ENCODE measurements at places on chromosomes 2 and 18.
A peak's percentile ranks its signal among the peaks of the same experiment; 100 is the strongest.

DNA sequence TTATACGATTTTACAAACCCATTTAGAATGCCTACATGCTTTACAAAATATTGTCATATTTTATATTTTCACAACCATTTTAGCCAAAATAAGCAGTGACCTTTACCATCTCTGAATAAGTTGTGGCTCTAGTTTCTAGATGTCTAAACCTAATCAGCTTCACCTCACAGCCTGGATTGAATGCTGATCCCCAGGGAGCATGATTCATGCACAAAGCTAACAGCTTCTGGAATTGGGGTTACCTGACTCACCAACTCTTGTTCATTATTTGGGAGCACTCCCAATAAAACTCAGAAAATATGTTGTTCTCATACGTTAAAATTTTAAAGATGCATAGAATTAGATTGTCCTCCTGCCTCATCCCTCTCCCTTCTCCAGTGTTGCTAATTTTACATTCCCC, 611.7 kb upstream of the NETO1 start:
- peak; percentile 79 for DNase-seq

GRCh38 chr2:27264753-27265535, 2.1 kb upstream of the SLC30A3 start:
- DNase-seq, result peak; percentile 26

DNA sequence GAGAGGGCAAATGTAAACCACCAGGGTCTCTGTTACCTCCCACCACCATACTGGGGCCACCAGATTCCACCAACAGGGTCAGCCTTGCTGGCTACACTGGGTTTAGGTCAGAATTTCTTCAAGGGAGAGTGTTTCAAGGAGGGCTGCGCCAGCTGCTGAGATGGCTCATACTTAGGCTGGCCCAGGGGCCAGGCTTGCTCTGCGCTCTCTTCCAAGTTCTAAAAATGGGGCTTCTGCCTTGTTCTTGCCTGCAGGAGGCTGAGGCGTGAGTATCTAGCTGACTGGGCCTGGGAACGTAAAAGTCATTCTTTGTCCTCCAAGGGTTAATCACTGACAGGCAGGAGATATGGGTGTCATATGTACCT, 28.1 kb downstream of the MRPL33 start:
- no peak for DNase-seq

DNA sequence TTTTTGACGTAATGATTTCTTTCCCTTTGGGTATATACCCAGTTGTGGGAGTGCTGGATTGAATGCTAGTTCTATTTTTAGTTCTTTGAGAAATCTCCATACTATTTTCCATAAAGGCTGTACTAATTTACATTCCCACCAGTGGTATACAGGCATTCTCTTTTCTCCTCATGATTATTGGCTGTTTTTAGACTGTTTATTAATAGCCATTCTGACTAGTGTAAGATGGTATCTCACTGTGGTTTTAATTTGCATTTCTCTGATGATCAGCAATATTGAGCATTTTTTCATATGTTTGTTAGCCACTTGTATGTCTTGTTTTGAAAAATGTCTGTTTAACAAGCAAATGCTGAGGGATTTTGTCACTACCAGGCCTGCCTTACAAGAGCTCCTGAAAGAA, 9.2 kb upstream of the CD28 start:
- DNase-seq, result no peak

DNA sequence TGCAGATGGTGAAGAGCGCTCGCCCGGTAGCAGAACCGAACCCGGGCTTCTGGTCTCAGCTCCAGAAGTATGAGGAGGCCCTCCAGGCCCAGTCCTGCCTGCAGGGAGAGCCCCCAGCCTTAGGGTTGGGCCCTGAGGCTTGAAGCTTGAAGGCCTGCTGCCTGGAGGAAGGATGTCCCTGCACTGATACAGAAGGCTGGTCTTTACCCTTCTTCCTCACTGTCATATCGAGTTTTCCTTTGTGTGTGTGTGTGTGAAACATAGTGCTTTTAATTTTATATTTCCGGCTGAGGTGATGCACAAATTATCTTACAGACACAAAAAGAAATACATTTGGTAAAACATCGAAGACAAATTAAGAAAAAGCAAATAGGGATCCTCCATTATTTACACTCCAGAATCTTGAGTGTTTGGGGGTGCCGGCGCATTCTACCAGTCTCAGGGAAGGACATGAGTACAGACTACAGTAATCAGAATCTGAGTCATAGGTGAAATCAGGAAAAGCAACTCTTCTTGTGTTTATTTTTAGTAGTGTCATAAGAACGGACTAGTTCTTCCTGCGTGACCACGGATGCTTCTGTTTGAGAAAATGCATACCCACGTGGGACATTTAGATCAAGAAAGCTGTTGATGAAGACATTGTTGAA, 1.3 kb downstream of the DUSP28 start:
- peak; percentile 53 for DNase-seq

GRCh38 chr2:36539631-36540030, 58.3 kb downstream of the FEZ2 start:
- DNase-seq, result peak; percentile 57

DNA sequence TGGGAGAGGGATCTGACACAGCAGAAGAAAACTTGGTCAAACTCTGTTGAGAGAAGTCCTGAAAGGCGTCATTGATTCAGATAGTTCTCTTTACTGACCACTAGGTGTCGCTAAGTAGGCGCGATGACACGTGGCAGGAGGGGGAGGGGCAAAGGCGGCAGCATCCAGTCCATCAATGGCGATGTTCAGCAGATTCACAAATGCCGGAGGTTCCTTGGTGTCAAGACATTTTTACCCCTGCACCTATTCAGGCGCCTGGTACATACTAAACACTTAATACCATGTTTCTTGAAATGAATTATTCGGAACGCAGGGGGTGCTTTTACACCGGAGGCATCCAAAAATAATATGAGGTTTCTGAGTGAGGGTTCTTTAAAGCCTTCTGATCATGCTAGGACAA, 3.0 kb upstream of the PLEK start:
- peak; percentile 25 for DNase-seq

- DNase-seq, result no peak
Observed at GRCh38 chr18:35030277-35030989, 10.8 kb upstream of the MAPRE2 start.

- no peak for DNase-seq
Observed at GRCh38 chr2:284896-285492, 2.9 kb downstream of the ALKAL2 start.

DNA sequence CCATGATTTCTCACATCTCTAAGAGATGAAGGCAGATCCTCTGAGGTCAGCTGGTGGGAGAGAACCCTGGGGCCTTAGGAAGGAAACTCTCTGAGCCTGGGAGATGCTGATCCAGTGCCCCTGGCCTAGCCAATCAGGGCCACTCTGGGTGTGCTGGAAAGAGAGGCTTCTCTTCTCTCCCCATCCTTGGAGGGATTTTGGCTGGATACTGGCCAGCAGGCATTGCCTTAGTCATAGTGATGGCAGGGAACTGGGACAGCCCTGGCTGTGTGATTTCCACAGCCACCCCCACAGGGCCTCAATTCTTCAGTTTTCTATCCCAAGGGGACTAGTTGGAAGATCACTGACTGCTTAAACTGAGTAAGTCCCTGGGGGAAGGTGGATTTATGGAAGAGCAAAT, 26.6 kb upstream of the PLB1 start:
- peak; percentile 56 for DNase-seq

GRCh38 chr18:61855449-61856378, 37.1 kb downstream of the RNF152 start:
- no peak for DNase-seq

DNA sequence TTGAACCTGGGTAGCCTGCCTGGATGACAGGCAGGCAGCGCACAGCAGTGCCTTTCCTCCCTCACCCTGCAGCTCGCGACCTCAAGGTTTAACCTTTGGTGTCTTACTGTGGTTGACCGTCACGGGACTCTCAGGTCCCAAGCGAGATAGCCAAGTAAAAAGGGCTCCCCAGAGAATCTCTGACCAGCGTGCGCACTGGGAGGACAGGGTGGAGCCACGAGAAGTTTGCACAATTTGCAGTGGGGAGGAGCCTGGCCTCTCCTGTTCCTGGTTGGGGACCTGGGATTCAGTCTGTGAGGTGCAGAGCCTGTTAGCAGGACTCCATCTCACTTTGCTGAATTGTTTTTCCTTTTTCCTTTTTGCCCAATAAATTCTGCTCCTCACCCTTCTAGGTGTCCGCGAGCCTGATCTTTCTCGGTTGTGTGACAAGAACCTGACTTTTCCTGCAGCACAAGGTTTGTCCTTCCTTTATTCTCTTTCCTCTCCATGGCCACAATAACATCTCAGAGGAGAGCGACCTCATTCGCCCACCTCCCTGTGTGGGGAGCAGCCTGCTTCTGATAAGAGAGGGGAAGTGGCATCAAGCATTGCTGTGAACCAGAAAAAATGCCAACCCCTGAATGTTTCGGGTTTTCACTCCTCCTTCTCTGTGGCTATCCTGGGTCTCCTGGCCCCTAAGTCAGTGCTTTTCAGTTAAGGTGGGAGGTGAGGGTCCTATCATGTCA, 36.2 kb downstream of the POU3F3 start:
- no peak for DNase-seq

All from fibroblast of upper back skin (primary cell).